ENCODE measurements at places on chromosomes 3 and 15.
A peak's percentile ranks its signal among the peaks of the same experiment; 100 is the strongest.

DNA sequence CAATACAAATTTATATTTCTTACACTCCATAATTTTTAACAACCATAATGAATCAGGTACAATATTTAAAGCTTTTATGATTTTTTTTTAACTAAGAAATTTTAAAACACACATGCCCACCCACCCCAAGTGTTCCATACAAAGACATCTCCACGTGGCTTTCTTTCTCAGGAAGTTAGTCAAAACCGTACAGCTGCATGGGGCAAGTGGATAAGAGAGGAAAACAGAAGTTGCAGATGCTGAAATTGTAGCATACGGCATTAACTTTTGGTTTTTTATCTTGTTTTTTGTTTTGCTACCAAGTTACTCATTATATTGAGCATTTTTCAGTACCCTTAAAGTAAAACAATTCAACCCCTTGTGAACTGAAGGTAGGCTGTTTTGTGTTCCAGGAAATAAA, 14.8 kb downstream of the GNB4 start:
- DNase-seq: no peak

GRCh38 chr3:23455775-23456174, 252.6 kb downstream of the UBE2E2 start:
- no peak for DNase-seq

- DNase-seq: no peak
Observed at GRCh38 chr15:81783586-81783985, 262.2 kb downstream of the MEX3B start.

DNA sequence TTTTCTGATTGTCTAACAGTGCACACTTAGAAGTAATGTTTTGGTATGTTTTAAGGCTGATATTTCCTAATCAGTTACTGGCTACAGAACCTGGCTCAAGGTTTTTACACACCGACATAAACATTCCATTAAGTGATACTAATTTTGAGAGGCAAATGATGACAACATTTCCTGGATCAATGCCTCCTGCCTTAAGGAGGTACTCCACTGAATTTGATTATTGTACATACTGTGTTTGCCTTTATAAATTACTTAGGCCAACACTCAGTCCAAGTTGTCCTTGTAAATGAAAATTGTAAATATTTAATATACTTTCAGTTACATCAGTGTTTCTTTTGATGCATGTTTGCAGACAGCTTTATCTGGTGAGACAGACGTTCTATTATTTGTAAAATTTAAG, 24.2 kb upstream of the LXN start:
- DNase-seq: no peak

DNA sequence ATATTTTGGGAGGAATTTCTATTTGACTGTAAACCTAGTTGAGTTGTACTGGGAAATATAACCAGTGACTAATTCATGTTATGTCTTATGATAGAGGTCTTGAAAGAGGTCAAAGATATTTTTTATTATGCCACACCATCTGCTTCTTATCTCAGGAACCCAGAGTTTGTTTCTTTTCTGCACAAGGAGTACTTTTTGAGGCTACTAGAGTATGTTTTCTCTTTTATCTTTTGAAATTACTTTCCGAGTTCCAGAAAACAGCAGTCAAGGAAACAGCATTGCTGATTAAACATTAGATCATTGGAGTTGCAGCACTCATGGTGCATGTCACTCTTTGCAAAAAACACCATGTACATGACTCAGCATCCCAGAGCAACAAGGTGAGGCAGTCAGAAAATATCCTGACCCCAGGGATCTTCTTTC, 645.8 kb upstream of the NR2F2 start:
- DNase-seq: no peak

DNA sequence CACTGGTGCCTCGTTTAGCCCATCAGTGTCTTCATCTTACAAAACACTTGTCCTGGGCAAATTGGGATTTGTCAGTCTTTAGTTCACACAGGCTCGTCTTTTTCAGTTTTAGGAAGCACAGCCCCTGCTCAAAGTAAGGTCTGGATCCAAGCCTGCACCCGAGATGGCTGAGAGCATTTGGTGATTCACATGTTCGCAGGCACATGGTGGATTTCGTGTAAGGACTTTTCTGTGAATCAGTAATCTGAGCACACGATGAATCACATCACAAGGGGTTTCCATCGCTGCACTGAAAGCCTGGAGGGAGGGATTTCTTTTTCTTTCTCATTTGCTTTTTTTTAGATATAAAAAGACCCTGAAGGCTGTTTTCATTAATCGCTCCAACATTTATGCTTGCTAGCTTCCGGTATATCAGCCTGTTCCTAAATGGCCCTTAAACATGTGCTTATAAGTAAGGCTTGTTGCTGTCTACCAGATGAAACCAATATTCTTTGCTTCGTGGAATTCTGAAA, 435.6 kb upstream of the ATP10A start:
- no peak for DNase-seq

GRCh38 chr3:151203051-151203420, at the start of gene GPR171:
Gene GPR171, minus strand, starts transcription at chr3:151203216. Its CDS starts 3,830 bp downstream, at chr3:151199386.
- DNase-seq: peak; percentile 93

GRCh38 chr15:85777250-85778106, 17.2 kb downstream of the KLHL25 start:
- no peak for DNase-seq

DNA sequence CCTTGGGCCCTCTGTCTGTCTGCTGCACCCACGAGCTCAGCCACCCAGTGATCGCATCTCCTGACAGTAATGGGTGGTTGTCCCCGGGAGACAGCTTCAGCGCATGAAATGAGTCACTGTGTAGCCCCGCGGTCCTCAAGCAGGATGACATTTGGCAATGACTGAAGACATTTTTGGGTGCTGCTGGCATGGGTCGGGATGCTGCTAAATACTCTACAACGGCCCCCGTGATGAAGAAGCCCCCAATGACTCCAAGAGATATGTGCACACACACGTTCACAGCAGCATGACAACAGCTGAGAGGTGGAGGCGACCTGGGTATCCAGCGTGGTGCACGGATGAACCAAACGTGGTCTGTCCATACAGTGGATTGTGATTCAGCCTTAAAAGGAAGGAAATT, 17.4 kb upstream of the ZXDC start:
- DNase-seq: no peak

DNA sequence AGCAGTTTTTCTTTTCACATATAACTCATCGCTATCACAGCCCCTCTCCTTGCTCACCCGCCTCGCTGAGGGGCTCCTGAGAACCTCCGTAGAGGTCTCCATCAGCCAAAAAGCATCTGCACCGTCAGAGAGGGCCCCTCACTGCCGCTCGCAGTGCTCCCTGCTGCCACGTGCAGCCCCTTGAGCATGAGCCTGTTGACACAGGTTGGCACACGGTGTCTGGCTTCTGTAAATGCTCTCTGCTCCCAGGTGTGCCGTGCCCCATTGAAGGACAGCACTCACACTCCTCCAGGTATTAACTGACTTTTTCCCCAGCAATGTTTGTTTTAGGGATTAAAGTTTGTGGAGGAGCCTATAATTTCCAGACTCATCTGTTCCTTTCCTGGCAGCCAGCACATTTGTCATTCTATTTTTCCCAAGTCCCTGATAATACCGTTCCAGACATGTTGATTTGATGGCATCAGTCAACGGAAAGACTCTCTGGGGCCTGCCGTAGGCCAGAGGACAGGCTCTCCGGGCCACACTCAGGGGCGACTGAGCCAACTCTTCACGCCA, 2.1 kb upstream of the FURIN start:
- DNase-seq: no peak

DNA sequence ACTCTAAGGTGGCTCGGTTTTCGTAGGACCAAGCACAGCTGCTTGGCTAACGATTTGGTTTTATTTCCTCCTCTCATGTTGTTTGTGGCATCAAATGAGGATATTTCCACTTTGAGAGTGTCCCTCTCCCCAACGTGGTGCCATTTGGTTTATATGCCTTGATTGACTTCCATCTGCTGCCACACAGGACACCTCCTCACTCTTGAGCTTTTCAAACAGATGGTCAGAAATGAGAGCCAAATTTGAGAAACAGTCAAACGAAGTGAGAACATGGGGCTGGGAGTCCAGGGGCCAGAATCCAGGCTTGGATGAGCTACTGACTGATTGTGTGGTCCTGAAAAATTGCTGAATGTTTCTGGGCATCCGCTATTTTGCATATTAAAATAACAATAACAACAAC, 43.5 kb downstream of the CEMIP start:
- DNase-seq: no peak

DNA sequence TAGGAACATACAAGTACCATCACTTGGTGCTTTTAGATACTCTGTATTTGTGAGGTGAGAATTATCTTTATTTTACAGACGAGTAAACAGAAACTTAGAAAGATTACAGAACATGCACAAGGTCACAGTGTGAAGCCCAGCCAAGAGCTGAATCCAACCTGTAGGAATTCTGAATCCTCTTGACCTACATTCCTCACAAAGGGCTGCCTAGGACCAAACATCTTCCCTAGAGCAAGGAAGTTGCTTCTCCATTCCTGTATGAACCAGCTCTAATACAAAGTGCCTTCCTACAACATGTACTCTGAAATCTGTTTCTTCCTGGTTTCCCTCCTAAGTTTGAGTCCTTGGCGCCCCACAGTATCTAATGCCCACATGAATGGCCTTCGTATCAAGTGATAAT, 2.9 kb downstream of the HDGFL3 start:
- no peak for DNase-seq

DNA sequence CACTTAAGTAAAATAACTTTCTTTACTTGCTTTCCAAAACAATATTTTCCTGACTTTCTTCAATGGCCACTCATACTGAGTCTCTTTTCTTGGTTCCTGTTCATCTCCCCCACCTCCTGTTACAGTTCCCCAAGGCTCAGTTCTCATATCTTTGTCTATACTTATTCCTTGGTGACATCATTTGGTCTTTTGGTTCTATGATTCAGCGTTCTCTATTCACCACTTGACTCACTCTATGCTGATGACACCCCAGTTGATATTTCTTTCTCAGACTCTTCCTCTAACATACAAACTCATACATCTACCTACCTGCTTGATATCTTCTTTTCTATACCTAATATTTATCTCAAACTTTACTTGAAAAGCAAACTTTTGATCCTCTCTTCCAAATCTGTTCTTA, 85.0 kb upstream of the P3H2 start:
- DNase-seq: no peak

DNA sequence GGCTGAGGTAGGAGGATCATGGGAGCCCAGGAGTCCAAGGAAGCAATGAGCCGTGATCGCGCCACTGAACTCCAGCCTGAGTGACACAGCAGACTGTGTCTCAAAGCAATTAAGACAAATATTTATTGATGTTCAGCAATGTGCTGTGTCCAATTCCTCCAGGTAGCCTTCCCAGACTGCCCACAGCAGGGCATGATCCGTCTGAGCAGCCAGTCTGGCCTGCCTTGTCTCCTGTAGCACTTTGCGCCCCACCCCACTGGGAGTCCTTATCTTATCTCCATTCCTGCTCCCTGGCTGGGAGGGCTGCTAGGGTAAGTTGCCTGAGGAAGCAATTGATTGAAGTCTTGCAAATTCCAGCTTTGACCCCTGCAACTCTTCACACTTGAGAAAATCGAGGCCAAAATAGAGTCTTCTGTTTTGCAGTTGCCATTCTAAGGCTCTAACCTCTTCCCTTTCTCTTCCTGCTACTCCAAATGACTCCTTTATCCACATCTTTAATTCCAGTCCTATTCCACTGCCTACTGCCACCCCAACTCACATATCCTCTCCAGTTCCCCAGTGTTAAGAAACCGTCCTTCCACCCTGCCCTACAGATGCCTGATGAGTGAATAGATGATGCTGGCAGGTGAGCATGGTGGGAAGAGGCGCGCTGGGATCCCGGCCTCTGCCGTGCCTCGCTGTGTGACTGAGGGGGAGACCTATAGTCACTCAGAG, 26.9 kb upstream of the LCTL start:
- no peak for DNase-seq

Data from T-helper 1 cell (primary cell).